ENCODE measurements at places on chromosomes 7 and 10.

DNA sequence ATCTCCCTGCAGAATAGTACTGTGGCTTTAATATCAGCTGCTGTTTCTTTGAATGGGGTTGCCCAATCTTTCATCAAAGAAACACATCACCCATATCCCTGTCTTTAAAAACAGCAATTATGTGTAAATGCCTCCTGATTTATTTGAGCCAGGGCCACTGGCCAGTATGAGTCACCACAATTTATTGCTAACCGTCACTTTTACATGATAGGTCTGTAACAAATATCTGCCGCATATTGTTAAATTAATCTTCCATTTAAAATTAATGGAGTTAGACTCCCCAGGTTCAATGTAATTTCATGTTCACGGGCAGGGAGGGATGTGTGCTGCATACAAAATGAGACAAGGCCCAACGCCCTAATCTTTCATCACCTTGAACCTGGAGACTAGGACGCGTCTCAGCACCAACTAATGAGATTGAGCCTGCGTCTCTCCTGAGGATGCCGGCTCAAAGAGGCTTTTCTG, 673.4 kb downstream of the AUTS2 start:
- DNase-seq, result no peak

DNA sequence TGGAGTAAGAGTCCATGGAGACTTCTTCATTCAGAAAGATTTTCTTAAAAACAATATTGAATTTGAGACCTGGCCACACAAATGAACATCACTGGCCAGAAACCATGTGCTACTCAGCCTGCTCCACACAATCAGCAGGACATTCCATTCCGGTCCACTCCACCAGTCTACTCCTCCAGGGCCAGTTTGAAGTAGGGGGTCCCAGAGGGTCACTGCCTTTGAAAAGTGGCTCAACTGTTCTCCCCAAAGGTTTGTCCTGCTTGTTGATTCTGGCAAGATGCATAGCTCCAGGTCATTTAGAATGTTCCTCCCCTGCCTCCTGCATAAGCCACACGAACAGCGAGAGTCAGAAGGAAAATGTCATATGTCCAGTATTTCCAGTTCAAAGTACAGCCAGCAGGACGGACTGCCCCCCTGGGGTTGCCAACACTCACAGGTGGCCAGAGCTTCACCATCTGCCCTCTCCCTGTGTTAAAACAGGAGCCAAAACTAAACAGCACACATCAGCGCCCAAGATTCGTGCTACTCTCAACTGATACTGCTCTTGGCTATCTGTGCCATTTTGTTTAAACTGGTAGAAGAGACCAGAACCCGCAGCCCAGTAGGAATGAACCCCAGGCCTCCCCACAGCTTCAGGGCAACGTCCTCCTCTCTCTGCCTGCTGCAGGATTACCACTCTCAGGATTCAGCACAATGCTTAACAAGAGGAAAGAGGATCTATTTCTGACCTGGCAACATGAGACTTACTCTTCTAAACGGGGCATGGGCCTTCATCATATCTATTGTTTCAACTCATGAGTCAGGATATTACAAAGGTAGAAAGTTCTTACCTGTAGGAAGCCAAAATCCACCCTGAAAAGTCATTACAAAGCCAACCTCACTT, 11.3 kb downstream of the GRB10 start:
- no peak for DNase-seq

DNA sequence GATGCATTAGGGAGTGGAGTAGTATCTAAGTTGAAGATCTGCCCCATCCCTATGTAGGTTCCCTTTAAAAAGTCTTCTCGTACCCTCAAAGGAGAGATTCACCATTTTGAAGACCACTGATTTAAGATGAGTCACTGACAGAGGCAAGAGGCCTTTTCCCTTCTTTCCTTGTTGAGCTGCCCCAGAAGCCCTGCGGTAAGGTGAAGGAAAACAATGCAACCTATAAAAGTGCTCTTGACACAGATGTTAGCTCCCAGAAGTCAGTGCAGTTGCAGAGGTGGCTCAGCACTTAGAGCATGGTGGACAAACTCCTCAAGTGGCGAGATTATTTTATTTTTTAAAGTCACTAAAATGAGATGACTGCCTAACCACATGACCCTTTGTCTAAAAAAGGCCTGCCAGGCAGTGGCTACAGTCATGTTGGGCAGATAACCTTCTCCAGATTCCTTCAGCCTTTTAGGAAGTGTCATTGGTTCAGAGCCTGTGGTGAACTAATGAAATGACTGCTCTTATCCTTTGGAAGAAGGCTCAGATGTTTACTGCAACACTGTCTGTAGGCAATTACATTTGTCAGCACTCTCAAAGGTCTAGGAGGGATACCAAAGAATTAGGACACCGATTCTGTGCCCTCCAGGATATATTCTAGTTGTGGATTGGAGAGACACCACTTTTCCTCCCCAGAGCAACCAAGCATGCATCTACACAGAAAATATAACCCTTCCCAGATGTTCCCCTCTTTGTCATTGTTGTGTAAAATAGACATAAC, 88.7 kb downstream of the ARID5B start:
- no peak for DNase-seq

DNA sequence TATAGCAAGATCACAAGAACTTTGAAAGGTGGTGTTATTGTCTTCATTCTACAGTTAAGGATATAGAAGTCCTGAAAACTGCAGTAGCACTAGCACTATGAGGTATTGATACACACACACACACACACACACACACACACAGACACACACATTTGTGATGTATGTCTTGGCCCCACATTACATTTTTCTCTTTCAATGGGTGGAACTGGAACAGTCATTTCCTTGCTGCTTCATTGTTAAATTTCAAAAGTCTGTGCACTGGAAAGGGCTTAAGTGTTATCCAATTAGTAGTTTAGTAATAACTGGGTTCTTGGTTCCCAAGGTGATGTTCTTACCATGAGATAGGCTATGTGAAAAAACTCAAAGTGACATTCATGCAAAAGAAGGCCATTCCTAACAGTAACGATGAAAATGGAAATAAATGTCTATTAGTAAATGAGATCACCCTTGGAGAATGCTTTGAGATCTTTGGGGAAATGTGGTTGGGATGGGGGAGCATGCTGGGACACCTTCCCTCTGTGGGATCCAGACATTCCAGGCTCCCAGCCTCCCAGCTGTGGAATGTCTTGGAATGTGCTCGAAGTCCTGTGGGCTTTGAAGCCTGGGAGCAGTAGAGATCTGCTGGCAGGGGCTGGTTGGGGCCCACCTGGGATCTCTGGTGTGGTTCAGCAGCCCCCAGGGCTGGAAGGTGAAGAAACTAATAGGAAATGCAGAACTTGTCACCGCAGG, 37.4 kb upstream of the CALD1 start:
- no peak for DNase-seq

- DNase-seq, result no peak
Measured at GRCh38 chr7:115099906-115100305, 178.0 kb downstream of the MDFIC start.

DNA sequence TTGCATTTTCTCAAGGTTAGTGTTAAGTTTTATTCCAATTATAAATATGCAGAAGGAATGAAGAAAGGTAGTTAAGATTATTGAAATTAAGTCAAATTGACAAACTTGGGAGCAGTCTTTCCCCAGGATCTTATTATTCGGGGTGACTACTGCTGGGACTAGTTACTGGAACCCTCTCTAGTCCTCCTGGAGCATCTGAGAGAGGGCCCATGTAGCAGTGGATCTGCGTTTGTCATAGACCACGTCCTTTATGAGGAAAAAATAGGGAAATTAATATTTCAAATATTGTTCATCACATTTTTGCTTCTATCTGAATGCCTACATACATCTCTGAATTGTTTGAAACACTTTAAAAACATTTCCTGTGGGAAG, 41.0 kb downstream of the CNPY1 start:
- DNase-seq, result no peak

Data from NCI-H1048 (cell line).